ENCODE measurements at places on chromosomes 2 and 18. TPM values are rescaled to one million over a fixed set of nuclear protein-coding genes. Genes with fewer than 3 reads are reported as not detected.

Gene CCDC74B
- 6.5 TPM for total RNA-seq

Gene CDKL4
- 3.4 TPM for total RNA-seq

Gene SFT2D3
- total RNA-seq: 3.8 TPM

Gene LRRC30
- total RNA-seq: not detected

Gene BOK
- 12.9 TPM for total RNA-seq

Gene LRP1B
- total RNA-seq: under 0.01 TPM

Gene NPPC
- total RNA-seq: 0.28 TPM

Gene SAG
- total RNA-seq: not detected

Gene FBXO15
- total RNA-seq: 1.1 TPM

Gene EPAS1
- 42.0 TPM for total RNA-seq

Gene KLHL14
- not detected for total RNA-seq

Gene RBM44
- 0.14 TPM for total RNA-seq

Gene FBLN7
- total RNA-seq: 0.57 TPM

Gene KIF3C
- 7.0 TPM for total RNA-seq

Gene IRS1
- total RNA-seq: 10.7 TPM

Gene SERPINB10
- not detected for total RNA-seq

Gene TUBB8B
- total RNA-seq: not detected

Gene FER1L5
- 1.4 TPM for total RNA-seq

Gene FZD7
- total RNA-seq: 68.4 TPM

Gene CXCR1
- total RNA-seq: not detected

Gene SPP2
- not detected for total RNA-seq

Gene TBR1
- not detected for total RNA-seq

Gene TMEM247
- total RNA-seq: not detected

Gene BMP10
- total RNA-seq: not detected

Gene TWIST2
- total RNA-seq: 45.2 TPM

Gene CHRND
- not detected for total RNA-seq

Gene SERPINB13
- not detected for total RNA-seq

Gene TIGD1
- 1.8 TPM for total RNA-seq

Measured in smooth muscle cell of bladder (primary cell).